Aorta (tissue), 5 donors: ENCODE measurements at places on chromosomes 4 and X. TPM values are rescaled to one million over a fixed set of nuclear protein-coding genes. Genes with fewer than 3 reads are reported as not detected.
A peak's percentile ranks its signal among the peaks of the same experiment; 100 is the strongest.

PAGE2B gene
- total RNA-seq = not detected

GRCh38 chrX:70437921-70438665 lies 6.5 kb upstream of the DLG3 start:
- no peaks in the 10 kb centered on the region for H3K36me3 ChIP-seq
- no peaks in the 10 kb centered on the region for H3K4me1 ChIP-seq
- H3K4me3 ChIP-seq = no peak overlapping the region
- no peak for DNase-seq

- no peak overlapping the region for H3K27ac ChIP-seq
- no peaks in the 10 kb centered on the region for H3K27me3 ChIP-seq
- no peak overlapping the region for H3K4me3 ChIP-seq
Observed at GRCh38 chr4:97987019-97987648, 156.1 kb downstream of the STPG2 start.

DNA sequence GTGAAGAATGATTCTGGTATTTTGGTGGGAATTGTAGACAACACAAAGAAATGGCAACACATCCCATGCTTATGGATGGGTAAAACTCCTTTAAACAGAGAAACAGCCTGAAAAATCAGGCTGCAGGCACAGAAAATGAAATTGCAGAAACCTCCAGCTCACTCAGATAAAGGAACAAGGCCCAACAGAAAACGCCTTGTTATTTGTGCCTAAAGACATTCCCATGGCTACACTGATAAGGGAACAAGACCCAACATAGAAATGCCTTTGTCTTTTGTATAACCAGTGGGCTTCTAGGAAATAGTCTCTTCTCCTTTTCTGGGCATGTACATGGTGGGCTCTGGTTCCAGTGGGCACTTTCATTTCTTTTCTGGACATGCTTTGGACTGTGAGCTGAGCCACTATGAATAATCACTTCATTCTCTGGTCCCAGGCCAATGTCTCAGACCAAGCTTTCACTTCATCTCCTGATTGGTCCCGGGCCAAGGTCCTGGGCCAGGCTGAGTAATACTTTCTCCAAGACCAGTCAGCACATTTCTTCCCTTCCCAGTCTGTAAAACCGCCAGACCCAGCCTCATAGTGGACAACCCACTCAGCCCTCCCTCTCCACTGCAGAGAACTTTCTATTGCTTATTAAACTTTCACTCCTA lies 160.5 kb downstream of the TBX22 start:
- H3K27me3 ChIP-seq = no peaks in the 10 kb centered on the region
- peak; percentile 86 for DNase-seq
- no peaks in the 10 kb centered on the region for H3K36me3 ChIP-seq
- no peak overlapping the region for H3K4me3 ChIP-seq
- no peaks in the 10 kb centered on the region for H3K4me1 ChIP-seq
- no peak overlapping the region for H3K27ac ChIP-seq

- H3K36me3 ChIP-seq = no peaks in the 10 kb centered on the region
- no peak overlapping the region for H3K4me3 ChIP-seq
- H3K27ac ChIP-seq = no peak overlapping the region
- DNase-seq = no peak
Observed at GRCh38 chr4:124527364-124527763, 185.2 kb downstream of the ANKRD50 start.

- H3K27me3 ChIP-seq = no peaks in the 10 kb centered on the region
- no peaks in the 10 kb centered on the region for H3K4me1 ChIP-seq
Observed at GRCh38 chr4:158346576-158346975, 136.3 kb downstream of the TMEM144 start.

GASK1B gene
- total RNA-seq = 173 TPM

SPIN4 gene
- total RNA-seq = 9.8 TPM

DNA sequence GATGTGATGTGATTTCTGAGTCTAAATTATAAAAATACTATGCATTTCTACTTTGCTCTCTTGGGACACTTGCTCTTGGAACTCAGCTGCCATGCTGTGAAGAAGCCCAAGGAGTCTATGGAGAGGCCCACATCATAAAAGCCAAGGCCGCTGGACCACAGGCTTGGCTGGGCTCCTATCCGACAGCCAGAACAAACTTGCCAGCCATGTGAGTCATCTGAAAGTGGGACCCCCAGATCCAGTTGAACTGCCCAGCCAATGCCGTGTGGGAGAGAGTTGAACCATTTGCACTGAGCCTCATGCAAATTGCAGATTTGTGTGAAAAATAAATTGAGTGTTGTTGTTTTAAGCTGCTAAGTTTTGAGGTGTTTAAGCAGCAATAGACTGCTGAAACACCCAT lies 60.2 kb downstream of the TMEM154 start:
- no peaks in the 10 kb centered on the region for H3K27me3 ChIP-seq
- H3K4me1 ChIP-seq = no peaks in the 10 kb centered on the region
- no peaks in the 10 kb centered on the region for H3K36me3 ChIP-seq
- no peak overlapping the region for H3K4me3 ChIP-seq

DNA sequence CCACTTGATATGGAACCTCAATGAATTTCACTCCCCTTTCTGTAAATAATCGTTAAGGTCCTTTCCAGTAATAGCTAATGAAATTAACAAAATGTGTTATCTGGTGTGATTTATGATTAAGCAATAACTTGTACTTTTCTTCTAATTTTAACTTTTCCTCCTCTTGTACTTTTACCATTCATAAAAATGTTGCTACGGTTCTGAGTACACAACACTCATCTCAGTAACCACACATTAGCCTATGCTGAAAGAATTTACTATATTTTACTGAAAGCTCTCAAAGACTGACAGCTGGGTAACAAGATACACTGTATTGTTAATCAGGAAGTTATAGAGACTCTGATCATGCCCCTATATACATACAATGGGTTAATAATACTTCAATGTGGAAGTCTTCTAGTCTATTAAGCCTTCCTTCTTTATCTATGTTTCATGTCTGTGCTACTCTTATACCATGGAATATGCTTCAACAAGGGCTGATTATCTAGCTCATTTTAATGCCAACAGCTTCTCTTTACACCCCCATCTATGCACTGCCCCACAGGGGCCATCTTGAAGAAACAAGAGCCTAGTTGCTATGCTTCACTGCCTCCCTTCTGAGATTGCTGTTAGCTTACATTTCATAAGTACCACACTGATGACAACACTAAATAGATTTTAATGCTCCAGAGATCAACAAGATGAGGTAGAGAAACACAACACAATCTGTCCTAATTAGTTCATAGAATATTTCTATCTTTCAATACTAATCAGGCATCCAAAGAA lies 39.1 kb downstream of the LAMP2 start:
- DNase-seq = no peak
- H3K36me3 ChIP-seq = no peaks in the 10 kb centered on the region
- no peak overlapping the region for H3K27ac ChIP-seq
- no peak overlapping the region for H3K4me3 ChIP-seq

APOOL gene
- total RNA-seq = 25.7 TPM

DNA sequence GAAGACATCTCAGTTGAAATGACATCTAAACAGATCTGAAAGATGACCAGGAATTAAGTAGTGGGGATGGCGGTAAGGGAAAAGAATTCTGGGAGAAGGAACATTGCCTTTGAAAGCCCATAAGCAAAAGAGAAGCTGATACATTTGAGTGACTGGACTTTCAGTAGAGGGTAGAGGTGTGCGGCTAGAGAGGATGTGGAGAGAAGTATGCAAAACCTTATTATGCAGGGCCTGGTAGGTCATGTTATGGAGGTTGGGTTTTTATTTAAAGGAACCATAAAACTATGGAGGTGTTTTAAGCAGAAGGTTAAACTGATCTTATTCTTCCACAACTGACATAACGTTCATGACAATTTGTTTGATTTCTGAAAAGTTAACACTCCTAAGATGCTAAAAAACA lies 36.3 kb downstream of the RPS6KA3 start:
- H3K27me3 ChIP-seq = no peaks in the 10 kb centered on the region
- no peaks in the 10 kb centered on the region for H3K36me3 ChIP-seq
- H3K27ac ChIP-seq = no peak overlapping the region
- DNase-seq = no peak
- no peaks in the 10 kb centered on the region for H3K4me1 ChIP-seq
- H3K4me3 ChIP-seq = no peak overlapping the region

DNA sequence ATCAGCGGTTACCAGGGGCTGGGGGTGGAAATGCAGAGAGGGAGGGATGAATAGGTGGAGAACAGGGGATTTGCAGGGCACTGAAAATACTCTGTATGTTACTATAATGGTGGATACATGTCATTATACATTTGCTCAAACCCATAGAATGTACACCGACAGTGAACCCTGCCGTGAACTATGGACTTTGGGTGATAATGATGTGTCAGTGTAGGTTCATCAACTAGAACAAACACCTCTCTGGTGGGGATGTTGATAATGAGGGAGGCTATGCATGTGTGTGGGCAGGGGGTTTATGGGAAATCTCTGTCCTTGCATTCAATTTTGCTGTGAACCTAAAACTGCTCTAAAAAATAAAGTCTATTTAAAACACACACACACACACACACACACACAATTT lies 11.5 kb downstream of the HPSE start:
- H3K27ac ChIP-seq = no peak overlapping the region
- H3K36me3 ChIP-seq = no peaks in the 10 kb centered on the region
- no peak for DNase-seq
- no peaks in the 10 kb centered on the region for H3K27me3 ChIP-seq

GRCh38 chr4:8439914-8440491 lies 520 bp downstream of the ACOX3 start:
- peak overlapping the region; percentile 73 for H3K4me3 ChIP-seq
- H3K27me3 ChIP-seq = no peaks in the 10 kb centered on the region
- H3K27ac ChIP-seq = peak overlapping the region; percentile 70

GRCh38 chrX:41153448-41153847 lies 68.2 kb downstream of the USP9X start:
- no peak overlapping the region for H3K4me3 ChIP-seq
- no peak for DNase-seq
- no peak overlapping the region for H3K27ac ChIP-seq
- H3K27me3 ChIP-seq = no peaks in the 10 kb centered on the region
- H3K36me3 ChIP-seq = peaks cover 3% of the 10 kb centered on the region

DNA sequence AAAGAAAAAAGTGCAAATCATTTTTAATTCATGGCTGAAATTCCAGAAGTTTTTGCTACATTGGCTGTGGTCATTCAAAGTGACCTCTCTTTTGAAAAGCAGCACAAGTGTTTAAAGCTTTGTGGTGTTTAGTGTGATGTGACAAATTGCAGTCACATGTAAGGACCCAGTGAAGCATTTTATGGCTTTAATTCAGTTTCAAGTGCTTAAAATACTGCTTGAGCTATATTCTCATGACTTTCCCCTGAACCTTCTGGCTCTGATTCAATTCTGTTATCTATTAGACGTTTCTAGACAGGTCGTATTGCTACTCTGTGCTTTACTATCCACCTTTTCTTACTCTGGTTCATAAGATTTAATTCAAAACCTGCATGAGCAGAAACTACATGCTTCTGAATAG lies 105.8 kb downstream of the FAT4 start:
- H3K4me1 ChIP-seq = no peaks in the 10 kb centered on the region
- no peaks in the 10 kb centered on the region for H3K27me3 ChIP-seq

- no peaks in the 10 kb centered on the region for H3K27me3 ChIP-seq
- H3K4me1 ChIP-seq = no peaks in the 10 kb centered on the region
- no peak within 1 kb of the TSS for H3K27ac ChIP-seq
- H3K4me3 ChIP-seq = peak within 1 kb of the TSS; percentile 88
- H3K36me3 ChIP-seq = no peaks in the 10 kb centered on the region
Observed at GRCh38 chrX:72305286-72306084, at the start of gene CITED1. Gene CITED1 (minus strand): TSS chrX:72305914. CDS start chrX:72302869, 3,045 bp downstream.

NPFFR2 gene
- not detected for total RNA-seq

DNA sequence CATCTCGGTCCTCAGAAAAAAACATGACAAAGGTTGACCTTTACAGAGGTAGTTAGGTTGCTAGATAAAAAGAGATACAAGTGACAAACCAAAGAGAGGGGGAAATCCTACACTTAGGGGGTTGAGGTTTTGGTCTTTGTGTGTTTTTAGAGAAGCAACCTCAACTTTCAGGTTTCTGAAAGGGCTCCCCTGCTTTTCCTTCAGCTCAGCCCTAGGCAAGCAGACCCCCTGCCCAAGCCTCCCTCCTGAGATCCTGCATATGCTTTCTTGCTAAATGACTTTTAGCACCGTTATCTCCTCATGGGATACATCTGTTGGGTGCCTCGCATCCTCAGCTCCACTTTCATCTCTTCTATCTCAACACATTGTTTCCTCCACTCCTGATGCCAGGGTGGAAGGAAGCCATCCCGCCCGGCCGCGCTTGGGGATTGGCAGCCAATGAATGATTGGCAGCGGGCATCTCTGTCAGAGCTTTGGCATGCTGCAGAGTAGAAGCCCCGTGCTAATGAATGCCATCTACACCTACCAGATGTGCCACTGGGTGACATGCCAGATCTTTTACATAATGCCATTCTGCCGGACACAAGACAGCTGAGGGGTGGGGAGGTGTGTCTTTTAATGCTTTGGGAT lies 15.0 kb upstream of the PRDM8 start:
- DNase-seq = no peak
- no peaks in the 10 kb centered on the region for H3K36me3 ChIP-seq
- no peaks in the 10 kb centered on the region for H3K4me1 ChIP-seq
- H3K27ac ChIP-seq = no peak overlapping the region
- no peaks in the 10 kb centered on the region for H3K27me3 ChIP-seq

DNA sequence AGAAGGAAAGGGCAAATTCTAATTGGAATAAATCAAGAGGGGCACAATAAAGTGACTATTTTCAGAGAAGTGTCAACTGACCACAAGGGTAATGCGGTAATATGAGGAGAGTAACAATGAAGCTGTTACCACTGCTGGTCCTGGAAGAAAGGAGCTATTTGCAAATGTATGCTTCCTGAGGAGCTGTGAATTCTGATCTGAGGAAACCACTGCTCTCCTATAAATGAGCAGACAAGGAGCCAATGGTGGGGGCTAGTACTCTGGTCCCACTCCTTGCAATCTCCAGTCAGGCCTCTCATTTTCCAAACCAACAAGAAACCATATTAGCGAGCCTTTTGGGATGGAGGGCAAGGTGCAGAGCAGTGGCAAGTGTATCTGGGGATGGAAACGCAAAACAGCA lies 770.2 kb downstream of the FSTL5 start:
- H3K4me1 ChIP-seq = no peaks in the 10 kb centered on the region
- H3K36me3 ChIP-seq = no peaks in the 10 kb centered on the region
- no peaks in the 10 kb centered on the region for H3K27me3 ChIP-seq
- no peak for DNase-seq
- H3K4me3 ChIP-seq = no peak overlapping the region

GRCh38 chr4:80219301-80220025 lies 22.2 kb downstream of the PRDM8 start:
- no peak overlapping the region for H3K4me3 ChIP-seq
- no peaks in the 10 kb centered on the region for H3K4me1 ChIP-seq
- H3K27ac ChIP-seq = no peak overlapping the region
- H3K36me3 ChIP-seq = no peaks in the 10 kb centered on the region
- H3K27me3 ChIP-seq = no peaks in the 10 kb centered on the region

DMP1 gene
- total RNA-seq = not detected

GRCh38 chr4:37675587-37676290 lies 10.4 kb downstream of the RELL1 start:
- H3K27ac ChIP-seq = no peak overlapping the region
- H3K27me3 ChIP-seq = no peaks in the 10 kb centered on the region
- DNase-seq = no peak
- no peak overlapping the region for H3K4me3 ChIP-seq

- H3K27me3 ChIP-seq = no peaks in the 10 kb centered on the region
- no peaks in the 10 kb centered on the region for H3K36me3 ChIP-seq
- H3K27ac ChIP-seq = no peak overlapping the region
- no peak overlapping the region for H3K4me3 ChIP-seq
Observed at GRCh38 chrX:1190596-1191145, 21.8 kb downstream of the CRLF2 start.
